ENCODE measurements at places on chromosomes 12 and 14.

DNA sequence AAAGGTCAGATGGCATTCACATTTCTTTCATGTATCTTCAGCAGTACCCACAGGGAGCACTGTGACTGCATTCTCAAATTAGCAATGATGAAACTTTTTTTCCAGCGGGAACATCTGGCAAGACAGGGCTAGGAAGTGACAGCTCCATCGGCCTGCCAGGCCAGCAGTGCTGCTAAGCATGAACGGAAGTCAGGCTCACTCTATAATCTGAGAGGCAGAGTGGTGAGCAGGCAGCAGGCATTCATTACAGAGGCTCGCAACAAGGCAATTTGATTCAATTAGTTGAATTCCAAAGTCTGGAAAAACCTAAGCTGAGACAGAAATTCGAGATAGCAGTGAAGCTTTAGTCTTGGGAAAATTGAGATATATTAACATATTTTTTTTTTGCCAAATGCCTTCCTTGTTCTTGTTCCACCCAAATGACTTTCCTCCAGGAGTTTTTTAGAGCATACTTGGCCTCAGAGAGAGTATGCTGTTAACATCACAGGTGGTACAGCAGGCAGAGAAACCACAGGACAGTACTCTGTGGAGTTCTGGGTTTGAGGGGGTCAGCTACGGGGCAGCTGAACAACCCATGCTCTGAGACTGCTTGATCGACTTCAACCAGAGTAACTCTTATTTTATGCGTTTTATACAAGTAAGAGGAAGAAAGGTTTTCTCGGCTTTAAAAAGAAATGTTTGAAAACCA lies 414.9 kb downstream of the APAF1 start:
- no peak for DNase-seq

DNA sequence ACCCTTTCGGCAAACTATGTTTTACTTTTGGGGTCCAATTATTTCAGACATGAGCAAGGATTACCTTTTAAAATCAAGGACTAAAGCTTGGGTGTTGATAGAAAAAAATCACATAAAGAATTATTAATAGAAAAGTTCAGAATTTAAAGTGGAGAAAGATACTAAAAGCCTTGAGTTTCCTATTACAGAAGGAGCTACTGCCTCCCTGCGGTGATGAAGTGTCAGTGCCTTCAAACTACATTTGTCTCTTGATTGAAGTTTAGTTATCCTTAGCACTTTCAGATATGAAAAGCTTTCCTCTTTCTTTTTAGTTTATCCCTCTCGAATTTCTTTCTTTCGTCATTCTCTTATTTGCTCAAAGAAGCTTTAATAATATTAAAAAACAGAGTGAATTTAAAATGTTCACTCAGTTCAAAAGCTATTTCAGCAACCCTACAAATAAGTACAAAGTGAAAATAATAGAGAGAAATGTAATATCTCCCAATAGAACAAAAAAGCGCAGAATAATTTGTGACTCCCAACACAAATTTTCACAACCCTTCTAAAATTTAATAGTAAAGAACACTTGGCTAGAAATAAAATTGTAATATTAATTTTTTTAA lies 87.6 kb downstream of the SEC23A start:
- no peak for DNase-seq

GRCh38 chr14:64253672-64254071 lies 40.5 kb downstream of the ESR2 start:
- no peak for DNase-seq

GRCh38 chr14:103890821-103891666 lies 37.2 kb upstream of the TDRD9 start:
- no peak for DNase-seq

- no peak for DNase-seq
These were observed 24.9 kb downstream of the TCP11L2 start for GRCh38 chr12:106327309-106327869.

DNA sequence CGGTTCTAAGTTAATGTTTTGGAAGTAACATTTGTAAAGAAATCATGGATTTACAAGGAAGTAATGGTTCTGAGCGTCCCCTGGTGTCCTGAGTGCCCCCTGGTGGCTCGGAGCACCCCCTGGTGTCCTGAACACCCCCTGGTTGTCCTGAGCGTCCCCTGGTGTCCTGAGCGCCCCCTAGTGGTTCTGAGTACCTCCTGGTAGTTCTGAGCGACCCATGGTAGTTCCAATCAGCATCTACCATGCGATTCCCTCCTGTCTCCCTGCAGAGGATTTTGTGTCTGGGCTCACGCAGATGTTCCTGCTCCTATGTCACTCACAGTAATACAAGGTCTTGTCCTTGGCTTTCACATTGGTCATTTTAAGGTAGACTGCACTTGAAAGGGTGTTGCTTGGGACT lies 1352.9 kb downstream of the TMEM121 start:
- no peak for DNase-seq

GRCh38 chr14:93735206-93735605 lies 53.1 kb downstream of the PRIMA1 start:
- DNase-seq: no peak

- no peak for DNase-seq
These were observed 146.3 kb upstream of the ATF7IP start for GRCh38 chr12:14219156-14219555.

GRCh38 chr12:46453428-46453827 lies 80.9 kb upstream of the SLC38A2 start:
- no peak for DNase-seq

GRCh38 chr14:71243697-71244096 lies 336.4 kb downstream of the PCNX1 start:
- no peak for DNase-seq

DNA sequence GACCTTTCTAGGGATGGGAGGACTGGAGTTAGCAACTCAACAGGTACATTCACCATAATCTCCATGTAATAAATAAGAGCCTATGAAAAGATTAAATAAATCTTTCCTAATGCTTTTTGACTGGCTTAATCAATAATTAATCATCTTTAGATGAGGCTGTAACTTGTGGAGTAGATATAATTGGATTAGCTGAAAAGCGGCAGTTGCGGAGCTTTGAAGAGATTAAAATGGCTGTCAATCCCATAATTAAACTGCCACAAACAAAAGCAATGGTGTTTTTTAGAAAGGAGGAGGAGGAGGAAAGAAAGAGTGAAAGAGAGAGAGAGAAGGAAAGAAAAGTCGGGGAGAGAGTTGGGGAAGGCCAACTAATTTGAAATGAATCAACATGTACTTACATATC lies 70.7 kb upstream of the TMEM263 start:
- no peak for DNase-seq

DNA sequence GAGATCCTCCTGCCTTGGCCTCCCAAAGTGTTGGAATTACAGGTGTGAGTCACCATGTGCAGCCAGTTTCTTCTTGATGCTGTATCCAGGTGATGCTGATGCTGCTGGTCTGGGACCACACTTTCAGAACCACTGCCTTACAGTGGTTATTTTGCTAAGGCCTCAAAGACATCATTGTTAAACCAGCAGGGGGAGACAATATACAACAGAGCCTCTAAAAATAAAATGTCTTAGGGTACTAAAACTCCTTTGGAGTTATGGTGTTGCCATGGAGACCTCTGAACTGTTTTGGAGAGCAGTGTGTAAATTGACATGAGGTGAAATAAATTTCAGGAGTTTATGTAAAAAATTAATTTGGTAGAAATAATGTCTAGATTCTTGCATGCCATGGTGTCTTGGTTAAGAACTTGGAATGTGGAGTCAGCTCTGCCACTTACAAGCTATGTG lies 1.1 kb upstream of the ARG2 start:
- peak; percentile 30 for DNase-seq

DNA sequence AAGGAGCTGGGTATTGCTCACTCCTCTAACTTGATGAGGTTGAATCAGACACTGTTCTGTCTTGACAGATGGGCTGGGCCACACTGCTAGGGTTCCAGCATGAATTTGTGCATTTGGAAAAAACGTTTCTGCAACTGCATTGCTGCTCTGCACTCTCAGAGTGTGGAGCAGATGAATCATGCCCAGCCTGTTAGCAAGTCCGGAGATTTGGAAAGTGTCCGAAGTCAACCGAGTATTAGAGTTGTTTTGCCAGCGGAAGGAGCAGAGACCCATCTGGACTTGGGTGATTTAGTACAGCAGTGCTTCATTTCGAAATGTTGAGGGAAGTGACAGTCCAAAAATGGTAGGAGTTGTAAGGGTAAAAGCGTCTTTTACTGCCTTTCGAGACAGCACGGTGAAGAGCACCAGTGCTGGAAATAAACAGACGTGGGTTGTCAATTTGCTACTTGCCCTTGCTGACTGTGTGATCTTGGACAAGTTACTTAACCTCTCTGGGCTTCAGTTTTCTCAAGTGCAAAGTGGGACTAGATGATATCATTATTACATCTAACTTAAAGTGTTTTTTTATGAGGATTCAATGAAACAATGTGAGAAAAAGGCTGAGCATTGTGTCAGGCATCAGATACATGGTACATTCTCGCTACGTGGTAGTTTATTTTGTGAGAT lies 139.5 kb downstream of the CHST11 start:
- no peak for DNase-seq

- no peak for DNase-seq
These were observed 23.0 kb downstream of the KRT76 start for GRCh38 chr12:52754135-52754534.

- DNase-seq: no peak
These were observed 75.9 kb downstream of the ATP2B1 start for GRCh38 chr12:89632778-89633177.

GRCh38 chr14:90140298-90140955 lies 78.6 kb downstream of the KCNK13 start:
- DNase-seq: no peak

DNA sequence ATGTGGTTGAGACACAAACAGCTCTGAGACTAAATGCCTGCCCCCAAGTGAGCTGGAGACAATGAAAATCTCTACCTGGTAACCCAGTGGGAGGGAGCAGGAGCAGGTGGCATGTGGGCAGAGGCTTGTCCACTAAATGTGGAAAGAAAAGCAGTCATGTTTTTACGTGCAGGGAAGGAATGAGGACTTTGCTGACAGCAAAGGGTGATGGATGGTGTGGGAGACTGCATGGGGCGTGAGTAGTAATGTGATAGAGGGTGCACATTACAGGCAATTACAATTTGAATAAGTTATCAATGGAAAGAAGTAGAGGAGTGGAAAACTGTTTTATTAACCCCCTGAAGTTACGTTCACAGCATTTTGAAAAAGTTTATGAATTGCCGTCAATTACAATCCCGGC lies 176.6 kb downstream of the NRXN3 start:
- DNase-seq: no peak

- DNase-seq: no peak
These were observed 5.5 kb upstream of the DDX23 start for GRCh38 chr12:48857278-48857994.

- no peak for DNase-seq
These were observed 32.4 kb downstream of the DENND5B start for GRCh38 chr12:31558521-31558920.

DNA sequence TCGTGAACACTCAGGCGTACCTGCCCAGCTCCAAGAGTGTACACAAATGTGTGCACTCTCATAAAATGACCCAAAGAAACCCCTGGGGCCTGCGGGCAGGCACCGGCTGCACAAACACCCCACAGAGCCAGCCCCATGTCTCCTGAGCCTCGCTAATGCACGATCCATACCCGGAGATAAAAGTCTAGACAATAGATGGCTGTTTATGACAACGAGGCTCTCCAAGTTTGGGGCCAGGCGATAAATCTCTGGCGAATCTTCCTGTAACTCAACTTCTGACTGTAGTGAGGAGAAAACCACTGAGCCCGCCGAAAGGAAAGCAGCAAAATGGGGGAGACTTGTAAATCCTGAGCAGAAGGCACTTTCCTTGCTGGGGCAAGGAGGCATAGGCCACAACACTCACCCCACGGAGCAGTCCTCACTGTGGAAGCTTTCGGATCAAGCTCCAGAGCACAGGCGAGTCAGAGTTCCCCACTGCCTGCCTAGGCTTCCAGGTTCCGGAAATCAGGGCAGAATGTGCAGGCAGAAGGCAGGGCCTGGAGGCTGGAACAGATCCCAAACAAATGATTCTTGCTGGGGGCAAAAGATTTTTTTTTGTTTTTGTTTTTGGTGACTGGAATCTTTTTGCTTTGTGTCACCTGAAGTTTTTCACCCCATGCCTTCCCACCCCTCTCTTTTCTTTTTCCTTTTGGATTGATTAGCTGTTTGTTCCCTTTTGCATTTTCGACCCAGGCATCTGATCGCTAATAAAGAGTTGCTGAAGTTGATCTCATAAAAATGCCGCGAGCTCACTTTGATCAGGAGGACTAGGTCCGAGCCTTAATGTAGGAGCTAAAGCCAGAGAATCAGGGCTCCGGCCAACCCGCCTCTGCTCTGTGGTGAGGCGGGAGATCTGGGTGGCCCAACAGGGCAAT lies 4.5 kb upstream of the HOXC11 start:
- no peak for DNase-seq

DNA sequence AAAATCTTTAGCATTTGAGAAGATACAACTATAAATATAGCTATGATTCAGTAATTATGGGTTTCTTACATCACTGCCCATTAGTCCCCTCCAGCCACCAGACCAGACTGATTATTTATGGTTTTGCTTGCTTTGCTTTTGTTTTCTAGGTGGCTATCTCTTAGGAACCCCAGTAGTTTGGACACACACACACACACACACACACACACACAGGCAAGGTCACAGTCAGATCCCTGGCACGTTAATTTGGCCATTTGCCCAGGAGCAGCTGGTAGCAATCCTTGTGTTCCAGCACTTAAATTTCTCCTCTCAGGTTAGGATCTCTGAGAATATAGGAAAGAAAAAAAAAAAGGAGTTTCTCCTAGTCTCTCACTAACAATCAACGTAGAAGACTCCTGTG lies 90.2 kb upstream of the RESF1 start:
- no peak for DNase-seq

DNA sequence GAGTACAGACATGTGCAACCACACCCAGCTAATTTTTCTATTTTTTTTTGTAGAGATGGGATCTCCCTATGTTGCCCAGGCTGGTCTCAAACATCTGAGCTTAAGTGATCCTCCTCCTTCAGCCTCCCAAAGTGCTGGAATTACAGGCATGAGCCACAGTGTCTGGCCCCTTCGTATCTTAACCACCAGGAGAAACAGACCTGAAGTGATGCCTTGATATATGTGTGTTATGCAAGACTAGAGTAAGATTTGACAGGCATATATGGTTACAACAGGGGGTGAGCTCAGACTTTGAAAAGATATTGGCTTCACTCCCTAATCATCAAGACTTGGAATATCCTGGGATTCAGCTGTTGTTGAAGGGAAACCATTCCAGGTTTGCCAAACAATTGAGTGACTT lies 10.7 kb upstream of the GALNT6 start:
- no peak for DNase-seq

- DNase-seq: peak; percentile 16
These were observed 1.2 kb downstream of the KCNJ8 start for GRCh38 chr12:21773263-21773741.

- no peak for DNase-seq
These were observed 39.0 kb downstream of the MNAT1 start for GRCh38 chr14:60773558-60773957.
